ENCODE measurements at places on chromosomes 3 and 15. TPM values are rescaled to one million over a fixed set of nuclear protein-coding genes. Genes with fewer than 3 reads are reported as not detected.

The ATP13A4 gene
- total RNA-seq = 0.07 TPM

The RIOX2 gene
- 52.5 TPM for total RNA-seq

The SPINT1 gene
- total RNA-seq = 0.45 TPM

DNA sequence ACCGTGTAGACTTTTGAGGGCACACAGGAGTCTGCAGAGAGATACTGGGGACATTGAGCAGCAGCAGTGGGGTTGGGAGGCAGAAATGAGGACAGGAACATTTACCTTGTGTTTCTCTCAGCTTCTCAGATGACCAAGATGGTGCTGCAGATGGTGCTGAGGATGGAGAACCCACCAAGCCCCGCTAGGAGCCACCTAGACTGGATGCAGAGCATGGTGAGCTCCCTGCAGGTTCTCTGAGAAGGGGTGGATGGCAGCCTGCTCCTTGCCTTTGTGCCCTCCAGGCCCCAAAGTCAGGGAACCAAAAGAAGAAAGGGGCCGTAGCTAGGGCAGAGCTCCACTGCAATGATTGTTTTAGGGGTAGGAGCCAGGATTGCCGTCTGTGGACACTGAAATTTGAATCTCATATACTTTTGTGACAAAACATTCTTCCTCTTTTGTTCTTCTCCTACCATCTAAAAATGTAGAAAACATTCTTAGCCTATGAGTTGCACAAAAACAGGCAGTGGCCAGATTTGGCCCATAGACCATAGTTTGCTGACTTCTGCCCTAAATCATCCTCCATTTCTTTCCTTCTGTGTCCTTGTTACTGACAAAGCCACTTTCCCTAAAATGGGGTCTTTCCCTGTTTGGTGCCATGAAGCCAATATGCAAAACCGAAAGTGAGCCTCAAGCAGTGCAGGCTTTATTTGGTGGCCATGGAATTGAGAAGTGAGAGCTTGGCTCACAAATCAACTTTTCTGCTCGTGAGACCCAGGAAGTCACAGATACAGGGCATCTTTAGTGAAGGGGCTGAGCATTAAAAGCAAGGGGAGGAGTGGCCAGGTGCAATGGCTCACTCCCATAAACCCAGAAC lies 11.9 kb upstream of the MUC20 start:
- H3K27me3 ChIP-seq = no peaks in the 10 kb centered on the region
- H3K27ac ChIP-seq = no peak overlapping the region
- no peak for DNase-seq
- no peak overlapping the region for H3K4me3 ChIP-seq
- H3K36me3 ChIP-seq = no peaks in the 10 kb centered on the region

DNA sequence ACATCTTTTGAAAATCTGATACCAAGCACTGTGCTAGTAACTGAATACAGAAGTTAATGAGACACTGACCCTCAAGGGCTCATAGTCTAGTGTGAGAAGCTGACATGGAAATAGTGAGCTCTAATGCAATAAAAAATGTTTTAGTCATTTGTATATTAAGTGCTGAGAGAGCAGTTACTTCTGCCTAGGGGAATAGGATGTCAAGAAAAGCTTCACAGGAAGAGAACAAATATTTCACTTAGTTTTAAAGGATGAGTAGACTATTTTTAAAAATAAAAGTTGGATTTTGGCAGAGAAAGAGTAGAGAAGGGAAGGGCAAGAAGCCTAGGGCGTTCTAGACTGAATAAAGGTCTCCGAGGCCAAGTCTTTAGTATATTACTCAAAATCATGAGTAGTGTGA lies 158.4 kb downstream of the ATG7 start:
- DNase-seq = no peak
- no peak overlapping the region for H3K27ac ChIP-seq
- no peaks in the 10 kb centered on the region for H3K36me3 ChIP-seq

The DTWD1 gene
- 18.3 TPM for total RNA-seq

DNA sequence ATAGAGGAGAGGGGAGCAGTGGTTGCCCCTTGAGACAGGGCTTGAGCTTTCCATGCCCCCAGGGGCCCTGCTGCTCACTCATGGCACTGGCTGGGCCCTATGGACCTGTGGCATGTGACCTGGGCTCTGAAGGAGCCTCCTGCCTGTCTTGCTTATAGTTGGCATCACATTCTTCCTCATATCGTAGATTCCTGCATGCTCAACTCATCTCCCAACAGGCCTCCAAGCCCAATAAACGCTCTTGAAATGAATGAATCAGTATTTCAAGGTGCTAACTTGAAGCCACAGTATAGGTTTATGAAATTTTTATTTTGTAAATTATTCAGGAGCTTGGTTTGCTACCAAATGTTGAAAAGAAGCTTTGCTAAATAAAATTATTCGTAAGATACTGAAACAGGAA lies 93.3 kb upstream of the SLC7A14 start:
- no peaks in the 10 kb centered on the region for H3K4me1 ChIP-seq
- no peaks in the 10 kb centered on the region for H3K27me3 ChIP-seq
- no peak for DNase-seq

The MST1R gene
- 0.13 TPM for total RNA-seq

The P2RY13 gene
- total RNA-seq = not detected

The AGBL1 gene
- not detected for total RNA-seq

The CMTM8 gene
- 8.9 TPM for total RNA-seq

GRCh38 chr15:83278191-83278590 lies 6.3 kb downstream of the BNC1 start:
- H3K4me3 ChIP-seq = no peak overlapping the region
- no peaks in the 10 kb centered on the region for H3K36me3 ChIP-seq
- DNase-seq = no peak

The EAF2 gene
- total RNA-seq = 14.6 TPM

GRCh38 chr3:8581373-8581772 lies 63.2 kb downstream of the SSUH2 start:
- no peak overlapping the region for H3K27ac ChIP-seq
- no peak overlapping the region for H3K4me3 ChIP-seq
- H3K4me1 ChIP-seq = no peaks in the 10 kb centered on the region
- H3K27me3 ChIP-seq = no peaks in the 10 kb centered on the region
- no peak for DNase-seq

DNA sequence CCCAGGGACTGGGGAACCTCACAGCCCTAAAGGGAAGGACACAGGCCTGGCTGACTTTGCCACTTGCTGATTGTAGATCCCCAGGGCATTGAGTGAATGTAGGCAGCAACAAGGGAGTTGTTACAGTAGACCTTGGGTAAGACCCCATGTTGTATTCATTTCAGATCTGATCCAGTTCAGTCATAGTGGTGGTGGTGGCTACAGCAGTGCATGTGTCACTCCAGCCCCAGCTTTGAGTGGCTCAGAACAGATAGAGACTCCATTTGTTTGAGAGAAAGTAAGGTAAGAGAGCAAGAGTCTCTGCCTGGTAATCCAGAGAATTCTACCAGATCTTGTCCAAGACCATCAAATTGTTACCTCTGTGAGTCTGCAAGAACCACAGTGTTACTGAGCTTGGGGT lies 278.7 kb upstream of the SATB1 start:
- H3K4me3 ChIP-seq = no peak overlapping the region
- no peaks in the 10 kb centered on the region for H3K36me3 ChIP-seq
- DNase-seq = no peak
- no peaks in the 10 kb centered on the region for H3K4me1 ChIP-seq
- H3K27me3 ChIP-seq = no peaks in the 10 kb centered on the region

The ILDR1 gene
- not detected for total RNA-seq

GRCh38 chr15:48370460-48370859 lies 39.2 kb downstream of the DUT start:
- DNase-seq = no peak
- no peak overlapping the region for H3K27ac ChIP-seq
- no peaks in the 10 kb centered on the region for H3K36me3 ChIP-seq
- H3K4me3 ChIP-seq = no peak overlapping the region

The TM4SF1 gene
- 226 TPM for total RNA-seq

- H3K4me3 ChIP-seq = no peak overlapping the region
- no peaks in the 10 kb centered on the region for H3K36me3 ChIP-seq
- DNase-seq = no peak
Observed at GRCh38 chr3:135641761-135642160, 323.8 kb upstream of the PPP2R3A start.

GRCh38 chr3:45976191-45977091 lies 19.2 kb downstream of the FYCO1 start:
- H3K27ac ChIP-seq = no peak overlapping the region
- DNase-seq = no peak
- no peaks in the 10 kb centered on the region for H3K27me3 ChIP-seq
- H3K36me3 ChIP-seq = peaks cover 71% of the 10 kb centered on the region
- H3K4me1 ChIP-seq = no peaks in the 10 kb centered on the region

DNA sequence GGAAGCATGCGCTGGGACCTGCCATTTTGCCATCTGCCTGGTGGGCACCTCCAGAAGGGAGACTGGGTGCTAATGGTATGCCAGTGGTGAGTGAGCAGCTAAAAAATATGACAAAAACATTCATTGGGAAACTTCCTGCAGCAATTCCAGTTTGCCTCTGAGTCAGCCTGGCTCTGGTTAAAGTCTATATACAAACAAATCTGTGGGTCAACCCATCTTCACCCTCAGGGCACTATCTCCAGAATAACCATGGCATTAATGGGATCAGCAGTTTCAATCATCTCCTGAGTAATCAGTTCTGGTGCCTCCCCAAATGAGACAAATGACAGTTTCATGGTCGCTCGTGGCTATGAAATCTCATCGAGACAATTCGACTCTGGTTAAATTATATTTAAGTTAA lies 21.5 kb downstream of the FRMD4B start:
- no peaks in the 10 kb centered on the region for H3K36me3 ChIP-seq
- no peak for DNase-seq

The SPTBN5 gene
- total RNA-seq = 0.07 TPM

- H3K4me3 ChIP-seq = no peak overlapping the region
- H3K4me1 ChIP-seq = no peaks in the 10 kb centered on the region
- no peak for DNase-seq
- no peaks in the 10 kb centered on the region for H3K27me3 ChIP-seq
- no peaks in the 10 kb centered on the region for H3K36me3 ChIP-seq
Observed at GRCh38 chr3:76463501-76463900, 576.4 kb upstream of the ROBO2 start.

The GOLGA6A gene
- not detected for total RNA-seq

The NBEAL2 gene
- 9.7 TPM for total RNA-seq

The CCDC54 gene
- not detected for total RNA-seq

DNA sequence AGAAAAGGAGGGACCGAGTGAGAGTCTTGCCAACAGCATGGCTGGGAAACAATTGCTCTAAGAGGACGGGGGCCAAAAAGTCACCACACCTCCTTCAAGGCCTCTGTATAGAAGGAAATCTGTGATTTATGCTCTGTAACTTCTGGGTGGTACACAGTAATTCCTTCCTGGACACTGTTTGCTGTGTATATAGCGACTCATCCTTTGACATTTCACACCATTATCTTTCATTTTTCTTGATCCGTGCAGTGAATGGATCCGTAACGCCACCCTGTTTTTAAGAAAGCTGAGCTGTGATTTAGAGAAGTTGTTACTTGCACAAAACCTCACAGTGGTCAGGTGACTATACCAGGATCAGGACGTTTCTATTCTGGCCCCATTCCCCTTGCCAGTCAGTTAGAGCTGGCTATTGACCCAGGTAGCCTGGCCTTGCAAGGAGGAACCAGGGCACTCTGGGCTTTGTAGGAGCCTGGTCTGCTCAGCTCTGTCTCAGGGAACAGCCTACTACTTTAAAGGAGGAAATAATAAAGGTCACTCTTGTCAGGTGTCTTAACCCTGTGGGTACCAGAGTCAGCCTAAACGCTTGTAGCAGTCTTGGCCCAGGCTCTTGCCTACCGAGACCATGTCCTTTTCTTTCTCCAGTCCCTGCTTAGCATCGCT lies 86.5 kb upstream of the MYZAP start:
- peak; percentile 19 for DNase-seq
- no peaks in the 10 kb centered on the region for H3K36me3 ChIP-seq
- no peak overlapping the region for H3K4me3 ChIP-seq
- peaks cover 64% of the 10 kb centered on the region for H3K4me1 ChIP-seq

The DUSP7 gene
- 6.6 TPM for total RNA-seq

DNA sequence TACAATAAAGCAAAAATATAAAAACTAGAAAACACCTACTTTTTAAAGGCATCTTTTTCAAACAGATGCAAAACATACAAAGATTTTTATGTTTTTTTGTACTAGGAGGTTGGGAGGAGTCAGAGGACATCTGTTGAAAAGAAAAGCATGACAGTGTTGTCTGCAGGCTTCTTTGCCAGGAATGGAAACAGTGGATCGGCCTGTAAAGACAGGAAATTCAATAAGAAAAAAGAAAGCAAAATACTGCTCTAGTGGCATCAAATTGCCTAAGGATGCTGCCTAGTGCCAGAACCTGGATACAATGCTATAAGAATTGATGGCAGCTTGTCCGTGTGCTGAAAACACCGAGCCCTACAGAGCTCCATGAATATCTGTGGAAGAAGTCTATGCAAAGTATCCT lies 69.9 kb downstream of the TBC1D5 start:
- H3K4me1 ChIP-seq = no peaks in the 10 kb centered on the region
- no peaks in the 10 kb centered on the region for H3K36me3 ChIP-seq
- H3K4me3 ChIP-seq = no peak overlapping the region
- no peak overlapping the region for H3K27ac ChIP-seq

- DNase-seq = peak; percentile 30
- peak overlapping the region; percentile 99 for H3K27ac ChIP-seq
- peaks cover 6% of the 10 kb centered on the region for H3K36me3 ChIP-seq
- peak overlapping the region; percentile 91 for H3K4me3 ChIP-seq
Observed at GRCh38 chr3:186782542-186783057, 777 bp upstream of the EIF4A2 start.

- no peak overlapping the region for H3K27ac ChIP-seq
- peaks cover 10% of the 10 kb centered on the region for H3K27me3 ChIP-seq
- no peaks in the 10 kb centered on the region for H3K36me3 ChIP-seq
- no peak for DNase-seq
Observed at GRCh38 chr3:183155499-183155898, 7.0 kb downstream of the LAMP3 start.
